G401 (cell line): ENCODE measurements at places on chromosomes 11 and 22.
A peak's percentile ranks its signal among the peaks of the same experiment; 100 is the strongest.

DNA sequence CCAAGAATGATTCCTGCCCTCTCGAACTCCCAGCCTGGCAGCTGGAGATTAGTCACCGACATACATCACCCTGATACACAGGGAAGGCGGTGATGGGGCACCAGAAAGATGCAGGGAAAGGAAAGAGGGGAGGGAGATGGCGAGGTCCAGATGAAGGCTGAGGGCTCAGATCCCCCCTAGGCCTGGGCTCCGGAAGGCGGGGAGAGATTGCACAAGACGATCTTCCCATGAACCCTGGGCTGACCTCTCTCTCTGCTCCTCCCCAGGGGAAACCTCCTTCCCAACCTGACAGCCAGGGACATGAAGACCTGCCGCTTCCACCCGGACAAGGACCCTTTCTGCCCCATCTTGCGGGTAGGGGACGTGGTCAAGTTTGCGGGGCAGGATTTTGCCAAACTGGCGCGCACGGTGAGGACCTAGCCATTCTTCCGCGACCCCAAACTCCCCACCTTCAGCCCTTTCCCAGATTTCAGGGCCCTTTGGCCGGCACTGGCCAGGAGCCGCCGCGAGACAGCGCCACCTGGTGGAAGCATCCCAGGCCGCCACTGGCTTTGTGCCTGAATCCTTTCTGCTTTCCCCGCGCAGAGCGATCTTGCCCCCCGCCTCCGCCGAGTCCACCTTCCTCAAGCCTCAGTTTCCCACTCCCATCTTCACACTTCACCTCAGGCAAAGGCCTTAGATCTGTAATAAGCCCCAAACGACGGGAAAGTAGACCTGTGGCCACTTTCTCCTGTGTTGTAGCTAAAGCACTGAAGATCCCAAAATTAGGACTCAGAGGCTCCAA is 11.5 kb downstream of the P2RX3 start:
- DNase-seq = peak; percentile 47

DNA sequence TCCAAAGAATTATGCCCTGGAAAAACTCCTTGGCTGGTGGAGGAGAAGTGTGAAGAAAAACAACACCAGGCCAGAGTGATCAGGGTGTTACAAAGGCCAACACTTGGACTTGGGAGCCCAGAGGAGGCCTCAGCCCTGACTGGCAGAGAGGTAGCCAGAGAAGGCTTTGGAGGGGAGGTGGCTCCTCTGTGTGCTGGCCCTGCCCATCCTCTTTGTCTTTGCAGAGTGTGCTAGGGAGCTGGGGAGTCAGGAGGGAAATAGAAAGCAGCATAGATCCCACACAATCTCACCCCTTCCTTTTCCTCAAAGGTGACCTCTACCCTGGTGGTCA is 12.0 kb upstream of the P2RY6 start:
- DNase-seq = no peak

DNA sequence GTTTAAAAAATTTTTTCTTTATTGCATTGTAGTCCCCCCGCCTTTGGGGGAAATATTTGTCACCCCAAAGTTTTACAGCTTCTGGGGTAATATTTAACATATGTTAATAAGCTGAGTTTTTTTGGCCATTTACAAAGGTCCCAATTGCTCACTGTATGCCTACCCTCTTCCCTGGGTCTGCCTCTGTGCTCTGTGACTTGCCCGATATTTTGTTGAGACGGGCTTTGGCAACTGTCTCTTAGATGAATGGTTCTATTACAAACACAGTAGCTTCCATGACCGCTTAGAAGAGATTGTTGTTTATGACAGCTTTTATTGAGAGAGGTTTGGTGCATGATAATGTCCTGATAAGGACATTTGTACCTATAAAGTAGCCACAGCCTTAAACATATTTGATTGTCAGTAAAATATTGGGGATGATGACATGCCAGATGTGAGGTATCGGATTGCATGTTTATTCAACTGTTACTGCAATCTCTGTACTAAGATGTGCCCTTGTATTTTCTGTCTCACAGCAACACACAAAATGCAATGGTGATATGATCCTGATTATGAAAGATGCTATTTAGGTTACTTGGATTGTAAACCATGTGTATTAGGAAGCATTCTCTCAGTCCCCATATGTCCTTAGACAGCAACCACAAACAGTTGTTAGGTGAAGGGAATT is 103.1 kb downstream of the TEAD1 start:
- no peak for DNase-seq

DNA sequence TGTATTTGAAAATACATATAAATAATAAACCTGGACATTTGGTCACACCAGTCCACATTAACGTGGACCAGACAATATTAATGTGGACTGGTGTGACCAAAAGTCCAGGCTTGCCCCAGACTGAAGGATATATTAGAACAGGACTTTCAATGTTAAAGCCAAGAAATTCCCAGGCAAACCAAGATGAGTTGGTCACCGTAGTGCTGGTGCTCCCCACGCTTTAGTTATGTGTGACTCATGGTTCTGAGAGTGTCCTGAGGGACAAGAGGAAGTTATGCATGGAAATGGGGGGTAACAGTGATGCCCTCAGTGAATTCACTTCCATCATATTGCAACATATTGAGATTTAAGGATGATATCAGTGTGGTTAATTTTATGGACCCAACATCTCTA is 31.4 kb downstream of the POU2AF1 start:
- DNase-seq = no peak

- DNase-seq = no peak
Observed at GRCh38 chr22:24159650-24160049, 21.6 kb upstream of the SUSD2 start.

- no peak for DNase-seq
Observed at GRCh38 chr11:119118227-119118626, 3.2 kb upstream of the HINFP start.

DNA sequence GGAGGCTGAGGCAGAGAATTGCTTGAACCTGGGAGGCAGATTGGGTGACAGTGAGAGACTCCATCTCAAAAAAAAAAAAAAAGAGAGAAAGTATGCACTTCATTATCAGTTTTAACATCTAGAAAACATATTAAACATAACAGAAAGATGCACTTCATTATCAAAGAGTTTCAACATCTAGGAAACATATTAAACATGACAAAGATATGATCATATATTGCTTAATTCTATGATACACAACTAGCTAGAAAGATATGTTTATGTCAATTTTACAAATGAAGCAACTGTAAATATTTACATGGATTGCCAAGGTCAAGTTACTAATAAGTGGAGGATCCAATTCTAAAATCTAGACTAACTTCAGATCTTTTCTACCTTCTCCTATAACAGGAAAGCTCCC is 50.4 kb upstream of the CTSC start:
- no peak for DNase-seq

- DNase-seq = no peak
Observed at GRCh38 chr11:88644724-88645123, 307.2 kb upstream of the CTSC start.

DNA sequence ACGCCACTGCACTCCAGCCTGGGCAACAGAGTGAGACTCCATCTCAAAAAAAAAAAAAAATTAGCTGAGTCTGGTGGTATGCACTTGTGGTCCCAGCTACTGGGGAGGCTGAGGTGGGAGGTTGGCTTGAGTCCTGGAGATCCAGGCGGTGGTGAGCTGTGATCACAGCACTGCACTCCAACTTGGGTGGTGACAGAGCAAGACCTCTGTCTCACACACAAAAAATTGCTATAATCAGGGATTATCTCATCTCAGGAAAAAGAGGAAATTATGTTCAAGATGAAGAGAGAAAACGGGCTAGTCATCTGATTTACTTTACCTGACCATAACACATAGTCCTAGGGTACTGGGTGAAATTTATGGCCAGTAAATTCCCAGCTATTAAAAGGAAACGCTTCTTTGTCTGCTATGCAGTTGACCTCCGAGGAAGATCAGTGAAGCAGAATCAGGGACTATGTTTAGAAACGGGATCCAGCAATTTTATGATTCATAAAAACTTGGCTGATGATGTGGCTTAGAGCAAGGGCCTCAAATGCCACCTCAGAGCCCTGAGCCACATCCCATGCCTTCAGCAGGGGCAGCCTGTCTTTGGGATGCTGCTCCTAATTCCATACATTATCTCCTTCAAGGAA is 386.2 kb downstream of the NTM start:
- DNase-seq = no peak

- DNase-seq = no peak
Observed at GRCh38 chr11:12696911-12697581, 22.8 kb downstream of the TEAD1 start.

DNA sequence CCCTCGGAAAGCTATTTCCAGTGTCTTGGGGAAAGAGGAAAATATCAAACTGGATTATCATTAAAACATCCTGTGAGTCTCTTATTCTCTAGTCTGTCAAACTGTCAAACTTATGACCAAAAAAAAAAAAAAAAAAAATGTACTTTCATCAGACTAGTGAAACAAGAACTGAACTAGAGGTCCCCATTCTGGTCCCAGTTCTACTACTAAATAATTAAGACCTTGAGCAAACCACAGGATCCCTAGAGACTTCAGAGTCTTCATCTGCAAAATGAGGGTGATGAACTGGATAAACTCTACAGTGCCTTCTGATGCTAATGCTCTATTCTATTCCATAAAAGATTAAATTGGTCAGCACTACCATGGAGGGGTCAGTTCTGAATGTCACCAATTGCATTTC is 105.8 kb downstream of the SERGEF start:
- DNase-seq = no peak

- peak; percentile 92 for DNase-seq
Observed at GRCh38 chr11:66694732-66695207, 17.1 kb upstream of the RBM4B start.

DNA sequence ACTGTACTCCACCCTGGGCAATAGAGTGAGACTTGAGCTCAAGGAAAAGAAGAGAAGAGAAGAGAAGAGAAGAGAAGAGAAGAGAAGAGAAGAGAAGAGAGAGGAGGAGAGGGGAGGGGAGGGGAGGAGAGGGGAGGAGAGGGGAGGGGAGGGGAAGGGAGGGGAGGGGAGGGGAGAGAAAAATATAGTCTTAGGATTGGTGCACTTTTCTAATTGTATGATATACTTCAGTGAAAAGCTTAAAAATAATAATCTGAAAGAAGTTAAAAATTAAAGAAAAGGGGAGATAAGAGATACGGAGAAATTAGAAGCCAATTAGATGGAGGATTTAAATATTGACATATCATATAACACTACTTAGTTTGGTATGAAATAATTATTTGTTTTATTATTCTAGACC is 19.3 kb downstream of the OR52A5 start:
- DNase-seq = no peak
